ENCODE measurements at places on chromosomes 7 and 10.

GRCh38 chr10:5292196-5292735 is 72.5 kb upstream of the UCN3 start:
- no peak for DNase-seq

DNA sequence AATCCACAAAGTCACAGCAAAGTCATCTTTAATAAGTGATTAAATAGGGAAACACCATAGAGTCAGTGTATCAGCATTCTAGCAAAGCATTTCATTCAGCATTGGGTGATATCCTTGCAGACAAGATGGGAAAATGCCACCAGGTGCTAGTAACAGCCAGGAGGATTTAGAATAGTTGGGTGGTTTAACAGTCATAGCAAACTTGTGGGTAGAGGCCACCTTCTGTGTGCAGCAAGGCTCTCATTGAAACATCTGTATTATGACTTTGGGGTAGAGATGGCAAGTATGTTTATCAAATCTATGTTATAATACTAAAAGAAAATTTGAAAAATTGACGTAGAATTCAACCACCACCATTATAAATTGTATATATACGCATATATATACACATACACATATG is 26.4 kb upstream of the ADO start:
- no peak for DNase-seq

- no peak for DNase-seq
Measured at GRCh38 chr10:131062621-131063260, 248.8 kb downstream of the TCERG1L start.

DNA sequence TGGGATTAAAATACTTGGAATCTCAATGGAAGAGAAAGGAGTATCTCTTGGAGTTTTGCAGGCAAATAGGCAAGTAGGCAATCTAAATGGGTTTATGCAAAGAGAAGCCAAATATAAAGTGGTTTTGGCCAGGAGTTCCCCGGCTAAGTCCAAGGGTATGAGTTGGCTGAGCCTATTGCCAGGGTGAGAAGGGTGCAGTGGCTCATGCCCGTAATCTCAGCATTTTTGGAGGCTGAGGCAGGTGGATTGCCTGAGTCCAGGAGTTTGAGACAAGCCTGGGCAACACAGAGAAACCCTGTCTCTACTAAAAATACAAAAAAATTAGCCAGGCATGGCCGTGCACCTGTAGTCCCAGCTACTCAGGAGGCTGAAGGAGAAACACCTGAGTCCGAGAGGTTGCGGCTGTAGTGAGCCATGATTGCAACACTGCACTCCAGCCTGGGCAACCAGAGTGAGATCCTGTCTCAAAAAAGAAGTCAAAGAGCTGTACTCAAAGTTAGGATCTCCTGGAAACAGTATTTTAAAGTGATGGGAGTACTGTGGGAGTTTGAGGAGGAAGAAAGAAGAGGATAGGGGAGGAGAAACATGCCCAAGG is 130.4 kb upstream of the RAB18 start:
- DNase-seq, result no peak

- no peak for DNase-seq
Measured at GRCh38 chr7:47475880-47476227, 106.1 kb downstream of the TNS3 start.

DNA sequence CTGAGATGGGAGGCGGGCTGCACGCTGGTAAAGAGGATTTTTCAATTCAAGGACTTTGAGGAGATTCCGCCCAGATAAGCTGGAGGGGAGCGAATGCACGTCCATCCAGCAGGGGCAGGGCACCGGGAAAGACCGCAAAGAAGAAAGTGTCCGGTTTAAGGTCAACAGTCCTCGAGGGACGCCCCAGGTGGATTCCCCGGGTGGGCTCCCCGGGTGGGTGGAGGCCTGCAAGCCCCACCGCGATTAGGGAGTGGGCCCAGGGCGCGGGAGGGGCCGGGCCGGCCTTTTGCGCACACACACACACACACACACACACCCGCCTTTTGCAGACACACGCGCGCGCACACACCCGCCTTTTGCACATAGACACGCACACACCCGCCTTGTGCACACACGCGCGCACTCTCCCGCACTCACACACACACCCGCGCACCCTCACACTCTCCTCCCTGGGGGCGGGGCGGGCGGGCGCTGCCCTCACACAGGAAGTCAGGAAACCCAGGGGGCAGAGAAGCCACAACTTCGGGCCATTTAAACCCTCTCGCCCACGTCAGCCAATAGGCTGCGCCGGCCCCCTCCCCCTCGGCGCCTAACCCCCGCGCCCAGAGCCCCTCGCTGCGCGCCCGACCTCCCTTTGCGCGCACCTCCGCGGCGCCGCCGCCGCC is 615 bp downstream of the ARHGAP12 start:
- DNase-seq, result no peak

DNA sequence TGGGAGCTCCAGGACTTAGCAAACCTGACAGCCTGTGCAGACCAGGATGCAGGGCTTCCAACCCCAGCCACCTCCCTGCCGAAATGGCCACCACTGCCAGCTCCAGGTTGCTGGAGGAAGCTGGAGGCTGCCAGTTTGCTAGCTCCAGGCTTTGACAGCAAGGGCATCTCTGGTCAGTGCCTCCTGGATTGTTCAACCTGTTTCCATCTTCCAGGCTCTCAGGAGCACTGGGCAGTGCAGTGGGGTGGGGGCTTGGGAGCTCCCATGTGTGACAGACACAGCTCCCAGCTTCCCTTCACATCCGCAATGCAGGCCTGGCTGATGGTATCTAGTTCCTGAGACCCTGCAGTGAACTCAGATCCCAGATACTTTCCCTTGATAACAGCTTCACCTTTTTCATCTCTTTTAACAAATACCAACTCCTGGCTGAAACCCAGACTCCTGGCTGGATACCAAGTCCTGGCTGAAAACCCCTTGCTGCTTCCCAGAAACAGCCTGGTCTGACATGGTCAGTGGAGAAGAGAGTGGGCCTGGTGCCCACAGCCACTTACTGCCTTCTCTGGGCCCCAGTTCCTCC is 20.8 kb upstream of the RET start:
- no peak for DNase-seq

DNA sequence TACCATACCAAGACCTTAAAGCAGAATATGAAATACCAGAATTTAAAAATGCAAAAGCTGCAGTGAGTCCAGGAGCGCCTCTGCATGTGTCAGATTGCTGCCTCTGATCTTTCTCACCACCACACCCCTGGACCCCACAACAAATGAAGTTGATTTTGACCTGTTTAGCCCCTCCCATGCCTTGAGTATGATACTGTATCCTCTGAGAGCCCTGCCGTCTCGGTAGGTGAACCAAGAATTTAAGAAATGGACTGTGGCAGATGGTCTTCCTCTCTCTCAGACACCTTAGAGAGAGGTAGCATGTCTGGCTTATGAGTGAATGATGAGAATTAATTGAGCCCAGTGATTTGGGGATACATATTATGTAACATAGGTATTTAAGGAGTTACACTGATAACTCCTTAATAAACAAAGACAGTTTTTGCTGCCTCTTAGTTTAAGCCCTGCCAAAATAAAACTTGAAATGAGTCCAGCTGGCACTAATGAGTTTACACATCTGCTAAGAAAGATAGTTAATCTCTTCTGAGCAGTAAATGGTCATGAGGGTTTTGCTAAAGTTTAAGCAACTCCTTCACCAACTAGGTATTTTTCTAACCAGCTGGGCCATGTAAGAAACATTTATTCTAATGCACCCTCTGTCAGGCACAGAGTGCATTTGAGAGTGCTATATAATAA is 4.5 kb upstream of the TFPI2 start:
- no peak for DNase-seq

- no peak for DNase-seq
Measured at GRCh38 chr7:3201306-3201705, 99.7 kb upstream of the SDK1 start.

DNA sequence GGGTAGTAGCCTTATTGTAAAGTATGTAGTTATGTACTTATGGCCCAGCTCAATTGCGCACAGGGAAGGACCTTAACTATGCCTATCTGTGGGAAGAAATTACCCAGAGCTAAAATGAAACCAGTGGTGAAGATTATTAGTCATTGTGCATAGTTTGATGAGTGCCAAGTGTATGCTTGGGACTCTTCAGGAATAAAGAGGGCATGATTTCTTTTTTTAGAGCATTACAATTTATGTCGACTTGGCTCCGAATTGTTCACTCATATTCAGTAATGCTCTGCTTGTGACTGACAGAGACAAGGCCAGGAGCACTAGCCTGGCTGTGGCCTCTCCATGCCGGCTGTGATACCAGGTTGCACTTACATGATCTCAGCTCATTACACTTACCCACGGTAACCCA is 269.5 kb downstream of the TRIL start:
- no peak for DNase-seq

DNA sequence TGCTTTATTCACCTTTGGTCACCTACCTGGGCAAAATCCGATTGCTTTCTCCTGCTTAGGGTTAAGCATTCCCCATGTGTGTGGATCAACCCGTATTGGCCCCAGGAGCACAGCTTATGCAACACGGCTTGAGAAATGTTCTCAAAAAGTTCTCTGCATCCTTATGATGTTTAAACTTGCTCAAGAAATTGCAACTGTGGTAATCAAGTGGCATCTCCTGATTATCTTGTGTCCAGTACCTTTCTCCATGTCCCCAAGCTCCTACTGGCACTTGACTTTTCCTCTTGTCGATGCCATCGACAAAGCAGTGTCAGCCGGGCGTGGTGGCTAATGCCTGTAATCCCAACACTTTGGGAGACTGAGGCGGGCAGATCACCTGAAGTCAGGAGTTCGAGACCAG is 4.7 kb upstream of the PKD2L1 start:
- no peak for DNase-seq

DNA sequence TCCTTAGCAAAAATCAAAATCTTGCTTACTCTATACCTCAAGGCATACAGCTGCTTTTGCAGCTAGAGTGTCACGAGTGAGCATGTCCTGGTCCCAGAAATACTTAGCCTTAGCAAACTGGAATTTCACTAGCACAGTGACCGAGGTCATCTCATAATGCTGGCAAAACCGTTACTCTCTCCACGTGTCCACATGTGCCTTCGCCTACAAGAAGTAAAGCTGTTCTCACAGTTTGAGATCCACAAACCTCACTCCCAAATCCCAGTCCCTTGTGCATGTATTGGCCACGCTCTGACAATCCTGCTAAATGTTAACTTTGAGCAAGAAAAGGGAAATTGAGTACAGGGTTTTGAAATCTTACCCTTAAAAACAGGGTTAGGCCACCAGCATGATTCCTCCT is 111.0 kb upstream of the PLXDC2 start:
- DNase-seq, result no peak

GRCh38 chr10:11755512-11756263 is 13.5 kb downstream of the ECHDC3 start:
- DNase-seq, result no peak

DNA sequence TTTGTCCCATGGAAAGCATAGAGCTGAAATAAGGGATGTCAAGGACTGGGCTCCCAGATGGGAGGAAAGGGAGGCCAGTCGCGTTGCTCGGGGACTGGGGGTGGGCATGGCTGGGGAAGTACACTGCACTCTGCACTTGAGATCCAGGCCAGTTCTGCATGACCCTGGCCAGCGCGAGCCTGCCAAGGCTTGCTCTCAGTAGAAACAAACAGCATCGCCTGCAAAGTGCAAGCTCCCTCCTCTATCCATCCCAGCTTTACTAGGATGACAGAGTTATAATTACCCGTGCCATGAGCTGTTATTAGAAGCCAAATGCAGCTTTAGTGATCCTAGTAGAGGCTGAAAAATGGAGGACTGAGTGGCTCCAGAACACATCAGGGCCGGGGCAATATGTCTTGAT is 43.9 kb upstream of the PDCD4 start:
- no peak for DNase-seq

GRCh38 chr7:41627645-41628298 is 75.1 kb downstream of the INHBA start:
- no peak for DNase-seq

DNA sequence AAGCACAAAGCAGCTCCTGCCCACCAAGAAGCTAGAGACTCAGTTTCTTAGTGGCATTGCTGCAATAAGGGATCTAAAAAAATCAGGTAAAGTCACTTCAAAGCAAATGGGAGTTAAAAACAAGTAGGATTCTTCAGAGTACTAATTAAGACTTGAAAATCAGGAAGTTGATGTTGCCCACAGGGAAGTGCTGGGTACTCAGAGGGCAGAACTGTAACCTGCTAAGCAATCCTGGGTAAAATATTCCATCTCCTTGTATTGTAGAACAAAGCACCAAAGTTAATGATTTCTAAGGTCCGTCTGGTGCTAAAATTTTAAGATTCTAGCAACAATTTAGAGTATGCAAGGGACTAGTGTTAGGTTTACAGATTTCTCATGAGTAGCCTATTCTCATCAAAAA is 8.3 kb downstream of the PEX1 start:
- DNase-seq, result no peak

DNA sequence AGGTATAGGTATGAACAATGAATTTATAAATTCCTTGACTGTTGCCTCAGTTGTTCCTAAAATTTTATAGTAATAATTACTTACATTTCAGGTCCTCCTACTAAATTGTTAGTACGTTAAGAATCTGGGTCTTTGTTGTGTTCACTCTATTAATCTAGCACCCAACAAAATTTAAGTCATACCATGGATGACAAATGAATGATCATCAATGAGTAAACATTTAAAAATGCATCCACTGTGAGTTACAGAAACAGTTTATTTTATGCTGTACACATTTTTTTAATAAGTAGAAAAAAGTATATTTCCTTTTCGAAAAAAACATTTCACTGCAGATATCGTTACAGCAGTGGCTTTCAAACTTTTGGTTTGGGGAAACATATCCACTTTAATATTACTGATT is 265.2 kb downstream of the PCLO start:
- DNase-seq, result no peak

DNA sequence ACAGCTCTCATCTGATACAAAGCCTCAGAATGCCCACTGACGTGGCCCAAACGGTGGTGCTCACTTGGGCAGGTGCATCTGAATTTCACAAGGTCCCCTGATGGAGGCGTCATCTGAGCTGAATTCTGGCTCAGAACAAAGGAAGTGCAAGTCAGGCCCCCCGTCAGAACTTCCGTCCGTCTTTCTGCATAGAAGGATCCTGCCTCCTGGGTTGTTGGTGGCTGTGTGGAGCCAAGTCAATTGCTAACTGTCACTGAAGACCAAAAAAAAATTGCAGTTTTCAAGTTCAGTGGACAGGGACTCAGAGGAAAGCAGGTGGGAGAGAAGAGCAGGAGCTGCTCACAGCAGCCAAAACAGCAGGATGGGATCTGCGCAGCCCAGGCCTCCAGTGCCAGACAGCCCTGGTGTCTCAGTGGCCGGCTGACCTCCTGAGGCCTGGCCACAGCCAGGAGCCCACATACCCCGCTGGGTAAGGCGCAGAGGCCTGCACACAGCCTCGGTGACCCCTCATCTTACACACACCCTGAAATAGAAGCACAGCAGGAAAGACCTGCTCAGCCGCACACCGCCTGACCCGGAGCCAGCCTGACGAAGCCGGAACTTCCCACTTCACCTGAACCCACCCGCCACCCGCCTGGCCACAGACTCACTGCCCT is 49.4 kb downstream of the PYROXD2 start:
- no peak for DNase-seq

DNA sequence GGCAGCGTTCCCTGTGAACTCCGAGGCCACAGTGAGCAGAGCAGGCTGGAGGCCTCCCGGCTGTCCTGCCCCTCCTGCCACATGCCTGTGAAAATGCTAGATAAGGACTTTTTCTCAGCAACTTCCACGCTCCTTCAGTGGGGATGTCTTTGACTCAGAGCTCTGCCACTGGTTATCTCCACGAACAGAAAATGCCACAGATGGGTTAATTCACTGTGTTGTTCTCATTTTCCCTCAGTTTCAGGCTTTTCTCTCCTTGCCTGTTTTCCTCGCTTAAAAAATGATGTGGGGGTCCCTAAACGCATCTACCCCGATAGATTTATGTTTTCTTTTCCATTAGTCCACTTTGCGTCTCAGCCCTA is 51.3 kb downstream of the IKZF1 start:
- DNase-seq, result no peak

GRCh38 chr7:142177869-142178268 is 66.4 kb downstream of the MGAM2 start:
- no peak for DNase-seq

All from stimulated activated CD8-positive, alpha-beta memory T cell treated with anti-CD3 and anti-CD28 coated beads, Interleukin-7, amount 100 ng/mL, for 24 hours (primary cell).